SIG-M5 (cell line): ENCODE measurements at places on chromosomes 7 and 10.

GRCh38 chr7:149427096-149427680 is 33.7 kb downstream of the ZNF777 start:
- DNase-seq = no peak

DNA sequence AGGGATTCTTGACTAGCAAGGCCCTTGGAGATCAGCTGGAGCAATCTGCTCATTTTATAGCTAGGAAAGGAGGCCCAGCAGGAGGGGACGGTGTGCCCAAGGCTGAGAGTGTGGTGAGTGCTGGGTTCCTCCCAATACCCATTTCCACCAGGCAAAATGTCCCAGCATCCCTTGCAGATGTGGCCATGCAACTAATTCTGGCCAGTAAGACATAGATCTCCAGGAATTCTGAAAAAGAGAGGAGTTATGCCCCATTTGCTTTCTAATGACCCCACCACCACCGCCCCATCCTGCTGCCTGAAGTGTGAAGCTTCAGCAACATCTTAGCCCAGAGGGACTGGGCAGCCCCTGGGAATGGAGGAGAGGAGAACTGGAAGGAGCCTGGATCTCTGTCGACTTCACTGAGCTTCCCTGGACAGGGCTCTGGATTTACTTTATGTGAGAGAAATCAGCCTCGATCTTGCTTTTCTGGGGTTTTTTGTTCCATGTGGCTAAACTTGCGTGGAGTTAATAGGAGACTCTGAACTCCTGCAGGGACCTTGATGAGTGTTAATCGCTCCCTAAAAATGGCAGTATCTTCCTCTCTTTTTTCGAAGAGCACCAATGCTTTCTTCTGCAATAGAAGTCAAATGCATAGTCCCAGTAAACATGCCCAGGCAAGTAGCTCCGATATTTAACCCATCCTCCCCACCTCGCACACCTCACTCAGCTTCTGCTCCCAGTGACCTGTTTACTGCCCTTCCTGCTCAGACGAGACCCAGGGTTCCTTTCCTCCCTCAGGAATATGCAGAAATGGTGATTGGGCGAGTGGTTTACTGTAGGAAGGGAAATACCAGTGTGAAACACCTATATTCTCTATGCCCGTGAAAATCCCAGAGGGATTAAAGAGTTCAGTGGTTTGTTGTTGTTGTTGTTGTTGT is 127.5 kb upstream of the GPR26 start:
- DNase-seq = no peak

DNA sequence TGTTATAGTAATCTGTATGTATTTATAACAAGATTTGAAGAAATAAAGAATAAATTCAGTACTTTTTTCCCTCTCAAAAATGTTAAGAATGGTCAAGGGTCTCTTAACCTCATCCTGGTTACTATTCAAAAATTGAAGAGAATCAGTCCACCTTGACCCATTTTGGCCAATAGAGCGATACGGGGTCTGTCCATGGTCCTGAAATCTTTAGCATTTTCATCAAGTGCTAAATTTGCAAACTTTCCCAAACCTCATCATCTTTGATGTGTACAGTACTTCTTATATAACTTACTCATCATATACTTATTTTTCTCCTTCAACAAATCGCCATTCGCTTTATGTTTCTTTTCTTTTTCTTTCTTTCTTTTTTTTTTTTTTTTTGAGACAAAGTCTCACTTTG is 23.6 kb downstream of the TMEM178B start:
- no peak for DNase-seq

- no peak for DNase-seq
These were observed 63.0 kb downstream of the HOXA1 start for GRCh38 chr7:27032839-27033238.

- DNase-seq = no peak
These were observed 117.7 kb upstream of the PTPRZ1 start for GRCh38 chr7:121755286-121755685.

DNA sequence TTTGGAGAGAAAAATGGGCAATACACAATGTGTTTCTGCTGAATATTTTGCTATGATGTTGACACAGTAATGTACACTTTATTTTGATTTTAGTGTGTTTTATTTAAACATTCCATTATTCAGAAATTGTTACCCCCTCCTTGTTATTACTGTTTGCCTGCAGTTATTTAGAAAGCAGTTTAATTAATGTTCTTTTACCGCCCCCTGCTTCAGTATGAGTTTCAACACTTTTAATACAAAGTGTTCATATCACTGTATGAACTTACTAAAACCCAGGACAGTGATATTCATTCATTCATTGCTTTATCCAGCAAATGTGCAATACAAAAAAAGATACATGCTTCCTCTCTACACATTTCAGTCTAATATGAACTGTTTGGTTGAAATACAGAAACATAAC is 159.3 kb downstream of the AUTS2 start:
- no peak for DNase-seq

DNA sequence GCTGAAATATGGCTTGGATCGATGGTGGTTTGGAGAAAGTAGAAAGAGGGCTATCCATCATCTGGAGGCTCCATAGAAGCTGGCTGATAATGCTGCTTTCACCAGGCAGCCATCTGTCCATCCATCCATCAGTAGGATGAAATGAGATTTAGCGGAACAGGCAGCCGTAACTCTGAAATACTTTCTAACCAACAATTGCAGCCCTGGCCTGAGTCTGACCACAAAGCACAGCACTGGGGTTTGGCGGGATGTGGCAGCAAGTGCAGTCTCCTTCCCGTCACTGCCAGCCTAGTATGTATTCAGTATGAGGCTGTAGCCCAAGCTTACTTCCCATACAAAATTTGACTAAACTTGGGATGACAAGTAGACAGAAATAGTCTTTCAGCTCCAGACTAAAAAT is 38.0 kb downstream of the R3HCC1L start:
- no peak for DNase-seq

- DNase-seq = no peak
These were observed 74.8 kb downstream of the TPST1 start for GRCh38 chr7:66279912-66280311.

DNA sequence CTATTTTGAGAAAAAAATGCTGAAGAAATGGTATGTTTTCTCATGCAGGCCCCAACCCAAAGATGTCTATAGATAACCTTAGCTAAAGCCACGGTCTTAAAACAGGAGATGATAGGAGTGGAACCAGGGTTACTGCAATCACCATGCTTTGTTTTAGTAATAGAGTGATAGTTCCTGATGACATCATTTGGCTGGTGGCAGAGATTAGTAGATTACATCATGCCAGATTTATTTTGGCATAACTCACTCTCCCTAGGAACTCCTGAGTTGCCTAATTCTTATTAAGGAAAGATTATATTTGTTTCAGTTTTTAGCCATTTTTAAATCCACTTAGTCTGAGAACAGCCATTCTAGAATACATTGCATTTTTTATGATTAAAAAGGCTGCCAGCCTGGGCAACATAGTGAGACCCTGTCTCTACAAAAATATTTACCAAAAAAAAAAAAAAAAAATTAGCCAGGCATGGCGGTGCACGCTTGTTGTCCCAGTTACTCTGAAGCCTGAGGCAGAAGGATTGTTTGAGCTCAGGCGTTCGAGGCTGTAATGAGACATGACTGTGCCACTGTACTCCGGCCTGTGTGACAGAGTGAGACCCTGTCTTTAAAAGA is 17.8 kb downstream of the ENO4 start:
- DNase-seq = no peak

DNA sequence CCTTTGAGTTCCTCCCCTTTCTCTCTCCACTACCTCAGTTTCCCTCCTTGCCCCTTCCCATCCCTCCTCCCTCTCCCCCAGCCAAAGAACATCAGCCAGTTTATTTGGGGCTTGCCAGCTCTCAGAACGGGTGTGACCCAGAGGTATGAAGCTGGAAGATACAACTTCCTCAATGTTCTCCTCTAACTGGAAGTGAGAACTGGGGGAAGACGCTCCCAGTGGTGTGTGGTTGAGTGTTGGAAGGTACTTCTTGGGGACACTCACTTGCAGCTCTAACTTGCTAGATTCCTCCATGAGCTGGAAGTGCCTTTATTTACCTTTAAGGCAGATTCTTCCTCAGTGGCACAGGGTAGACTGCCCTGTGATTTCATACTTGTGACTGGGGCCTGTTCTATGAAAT is 110.5 kb upstream of the HABP2 start:
- DNase-seq = no peak

- no peak for DNase-seq
These were observed 27.7 kb upstream of the VAX1 start for GRCh38 chr10:117165538-117166417.

DNA sequence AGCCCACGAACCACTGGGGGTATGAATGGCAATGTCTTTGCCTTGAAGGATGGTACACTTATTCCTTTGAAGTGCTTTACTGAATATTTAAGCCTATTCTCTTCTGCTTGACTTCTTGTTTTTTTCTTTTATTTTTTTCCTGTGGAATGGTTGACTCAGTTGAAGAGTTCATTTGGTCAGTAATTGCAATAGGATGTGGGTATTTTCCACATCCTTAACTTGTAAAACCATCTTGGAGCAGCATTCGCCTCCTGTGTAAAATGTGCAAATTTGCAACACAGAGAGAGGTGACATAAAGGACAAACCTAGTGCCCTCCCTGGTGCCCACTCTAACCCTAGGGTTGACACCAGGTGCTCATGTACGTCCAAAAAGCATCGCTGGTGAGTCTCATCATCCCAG is 347.0 kb downstream of the GATA3 start:
- no peak for DNase-seq

DNA sequence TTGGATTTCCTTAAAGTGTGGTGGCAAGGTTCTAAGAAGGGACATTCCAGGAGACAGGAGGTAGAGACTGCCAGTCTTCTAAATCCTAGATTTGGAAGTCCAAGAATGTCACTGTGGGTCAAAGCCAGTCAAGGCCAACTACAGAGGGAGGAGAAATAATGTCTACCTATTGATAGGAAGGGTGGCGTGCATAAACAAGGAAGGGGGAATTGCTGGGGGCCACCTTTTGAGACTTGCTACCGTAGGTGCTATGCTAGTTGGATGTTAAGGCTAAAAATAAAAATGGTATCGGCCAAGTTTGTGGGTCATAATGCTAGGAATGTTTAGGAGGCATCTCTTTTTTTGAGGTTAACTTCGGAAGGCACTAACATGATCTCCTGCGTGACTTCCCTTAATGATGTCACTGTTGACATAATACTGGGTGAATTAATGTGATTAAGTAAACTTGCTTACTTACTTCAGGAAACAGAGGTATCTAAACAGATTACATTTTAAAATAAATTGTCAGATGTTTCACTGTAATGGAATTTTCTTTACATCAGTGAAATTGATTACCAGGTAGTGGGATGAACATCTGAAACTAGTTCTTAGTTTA is 4.8 kb downstream of the BTRC start:
- no peak for DNase-seq

- DNase-seq = no peak
These were observed 40.2 kb downstream of the FAS start for GRCh38 chr10:89030791-89031190.

DNA sequence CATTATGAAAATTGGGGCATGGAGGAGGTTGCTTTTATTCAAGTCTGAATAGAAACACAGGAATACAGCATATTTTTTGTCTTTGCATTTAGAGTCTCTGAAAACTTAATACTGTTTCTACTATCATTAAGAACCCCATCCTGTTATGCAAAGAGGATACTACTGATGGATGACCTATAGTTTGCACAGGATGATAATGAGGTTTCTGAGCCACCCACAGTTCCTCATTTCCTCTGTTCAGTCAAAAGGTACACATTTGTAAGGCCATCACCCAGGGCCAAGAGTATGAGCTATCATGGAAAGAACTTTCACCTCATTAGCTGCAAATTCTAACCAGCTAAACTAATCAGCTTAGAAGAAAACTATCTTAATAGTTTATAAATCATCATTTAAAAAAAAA is 213.0 kb upstream of the CHRM2 start:
- DNase-seq = no peak

GRCh38 chr7:22377703-22378102 is 20.7 kb upstream of the RAPGEF5 start:
- no peak for DNase-seq

DNA sequence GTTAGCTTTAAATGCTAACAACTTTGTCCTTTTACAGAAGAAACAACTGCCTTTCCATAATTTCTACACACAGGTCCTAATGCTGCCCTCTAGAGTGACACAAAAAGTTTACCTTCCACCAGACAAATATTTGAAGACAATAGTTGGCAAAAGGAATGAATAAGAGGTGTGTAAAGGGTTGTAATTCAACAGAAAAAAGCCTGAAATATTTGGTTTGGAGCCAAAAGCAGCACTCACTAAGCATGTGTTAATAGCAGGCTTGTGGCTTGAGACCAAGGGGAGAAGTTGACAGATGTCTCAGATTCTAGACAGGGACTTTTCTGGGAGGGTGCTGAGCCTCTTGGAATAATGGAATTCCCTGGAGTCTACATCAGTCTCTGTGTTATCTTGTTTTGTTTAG is 156.2 kb upstream of the GALNT17 start:
- no peak for DNase-seq

GRCh38 chr7:118696879-118697278 is 472.4 kb downstream of the ANKRD7 start:
- DNase-seq = no peak

- no peak for DNase-seq
These were observed 43.8 kb upstream of the ATRNL1 start for GRCh38 chr10:115049318-115049717.

- DNase-seq = no peak
These were observed 2.7 kb upstream of the HERPUD2 start for GRCh38 chr7:35697414-35698175.

GRCh38 chr7:64959072-64959747 is 31.6 kb downstream of the ZNF117 start:
- DNase-seq = no peak

DNA sequence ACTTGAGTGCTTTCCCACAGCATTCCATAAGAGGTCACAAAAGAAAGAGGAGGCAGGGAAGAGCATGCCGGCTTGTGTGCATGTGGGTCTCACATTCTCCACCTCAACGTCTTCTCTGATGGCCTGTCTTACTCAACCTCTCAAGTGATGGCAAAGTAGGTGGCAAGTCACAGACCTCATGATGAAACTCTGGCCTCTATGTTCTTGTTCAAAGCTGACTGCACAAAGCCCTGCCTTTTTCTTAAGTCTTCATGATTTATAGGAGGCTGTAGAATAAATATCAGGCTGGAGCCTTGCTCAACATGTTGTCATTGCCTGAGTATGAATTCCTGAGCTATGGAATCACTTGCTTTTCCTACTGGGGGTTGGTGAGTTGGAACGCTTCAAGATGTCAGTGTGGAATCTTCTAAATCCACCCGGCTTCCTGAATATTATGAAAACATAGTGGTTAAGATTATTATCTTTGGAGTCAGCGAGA is 213.6 kb upstream of the INHBA start:
- DNase-seq = no peak

- DNase-seq = no peak
These were observed 58.1 kb downstream of the CSGALNACT2 start for GRCh38 chr10:43196131-43196980.

DNA sequence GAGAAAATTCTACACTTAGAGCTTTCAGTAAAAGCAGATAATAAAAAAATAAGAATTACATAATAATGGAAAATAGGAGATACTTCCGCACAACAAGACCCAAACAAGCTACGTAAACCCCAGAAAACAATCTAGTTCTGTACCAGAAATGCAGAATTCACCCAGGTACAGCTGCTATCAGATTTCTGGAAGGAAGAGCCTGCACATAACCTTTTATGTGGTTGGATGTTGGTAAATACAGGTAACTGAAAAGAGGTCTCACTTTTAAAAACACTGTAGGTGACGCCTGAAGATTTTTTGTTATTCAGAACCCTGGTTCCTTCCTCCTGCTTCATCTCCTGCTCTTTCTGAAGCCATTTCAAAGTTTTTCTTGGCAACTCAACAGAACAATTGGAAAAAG is 29.9 kb downstream of the PANK1 start:
- no peak for DNase-seq

- no peak for DNase-seq
These were observed 44.9 kb downstream of the JCAD start for GRCh38 chr10:30014511-30014910.

- no peak for DNase-seq
These were observed 38.7 kb upstream of the LEP start for GRCh38 chr7:128202287-128202957.
